Activated B cell treated with CpG ODN at 0.5 μM for 24 hours (primary cell): ENCODE measurements at places on chromosomes 11 and 22. TPM values are rescaled to one million over a fixed set of nuclear protein-coding genes. Genes with fewer than 3 reads are reported as not detected.

The ALX4 gene
- total RNA-seq: not detected in 2 replicates

The OSBP2 gene
- 0.35 and 0.56 TPM in 2 replicates for total RNA-seq

The CYB5R2 gene
- 22.3 and 25.9 TPM in 2 replicates for total RNA-seq

The RCOR2 gene
- not detected in 2 replicates for total RNA-seq

The YAP1 gene
- total RNA-seq: not detected in 2 replicates

The RAPSN gene
- total RNA-seq: 1.1 and 3.5 TPM in 2 replicates

The CSRP3 gene
- not detected in 2 replicates for total RNA-seq

The ENTHD1 gene
- 0.15 TPM in 1 of 2 replicates, not detected in the other for total RNA-seq

The LIN7C gene
- total RNA-seq: 20.8 and 23.5 TPM in 2 replicates

The GRAP2 gene
- 4.2 and 4.3 TPM in 2 replicates for total RNA-seq

The NLRP10 gene
- total RNA-seq: not detected in 2 replicates

The OR52K1 gene
- not detected in 2 replicates for total RNA-seq

The FGF3 gene
- not detected in 2 replicates for total RNA-seq

The C11orf91 gene
- 0.49 TPM in 1 of 2 replicates, not detected in the other for total RNA-seq

The PDGFB gene
- not detected in 2 replicates for total RNA-seq

The OR52I2 gene
- not detected in 2 replicates for total RNA-seq

The ESRRA gene
- total RNA-seq: 44.8 and 48.3 TPM in 2 replicates

The SPINDOC gene
- 18.7 and 20.8 TPM in 2 replicates for total RNA-seq

The MOGAT2 gene
- total RNA-seq: 0.22 TPM in 1 of 2 replicates, not detected in the other

The PKDREJ gene
- not detected in 2 replicates for total RNA-seq

The ACRV1 gene
- not detected in 2 replicates for total RNA-seq

The SCN3B gene
- not detected in 2 replicates for total RNA-seq

The GAS2L1 gene
- not detected in 2 replicates for total RNA-seq

The CD3G gene
- 0.20 TPM in 1 of 2 replicates, not detected in the other for total RNA-seq

The RFPL1 gene
- not detected in 2 replicates for total RNA-seq

The C11orf65 gene
- total RNA-seq: 0.69 and 1.7 TPM in 2 replicates

The PANX2 gene
- 0.27 and 0.44 TPM in 2 replicates for total RNA-seq

The OR2AG2 gene
- 0.07 TPM in 1 of 2 replicates, not detected in the other for total RNA-seq

The TTC36 gene
- total RNA-seq: 0.32 and 0.44 TPM in 2 replicates

The KRTAP5-10 gene
- total RNA-seq: 0.27 TPM in 1 of 2 replicates, not detected in the other

The SLC25A45 gene
- total RNA-seq: 11.4 and 12.3 TPM in 2 replicates

The PACS1 gene
- total RNA-seq: 118 and 121 TPM in 2 replicates

The NECTIN1 gene
- total RNA-seq: 36.4 and 36.7 TPM in 2 replicates

The DEFB131B gene
- not detected in 2 replicates for total RNA-seq

The IFITM5 gene
- total RNA-seq: not detected in 2 replicates

The FAM168A gene
- 14.1 and 16.5 TPM in 2 replicates for total RNA-seq

The UCP2 gene
- 424 and 458 TPM in 2 replicates for total RNA-seq

The WNT7B gene
- not detected in 2 replicates for total RNA-seq

The TEX12 gene
- not detected in 2 replicates for total RNA-seq

The HOATZ gene
- not detected in 2 replicates for total RNA-seq

The LRRC4C gene
- not detected in 2 replicates for total RNA-seq

The PRR14L gene
- 49.7 and 59.5 TPM in 2 replicates for total RNA-seq

The TPBGL gene
- not detected in 2 replicates for total RNA-seq

The VSIG2 gene
- total RNA-seq: 0.20 TPM in 2 replicates

The OR8D4 gene
- total RNA-seq: not detected in 2 replicates
